ENCODE measurements at places on chromosomes 12 and 14. TPM values are rescaled to one million over a fixed set of nuclear protein-coding genes. Genes with fewer than 3 reads are reported as not detected.

DNA sequence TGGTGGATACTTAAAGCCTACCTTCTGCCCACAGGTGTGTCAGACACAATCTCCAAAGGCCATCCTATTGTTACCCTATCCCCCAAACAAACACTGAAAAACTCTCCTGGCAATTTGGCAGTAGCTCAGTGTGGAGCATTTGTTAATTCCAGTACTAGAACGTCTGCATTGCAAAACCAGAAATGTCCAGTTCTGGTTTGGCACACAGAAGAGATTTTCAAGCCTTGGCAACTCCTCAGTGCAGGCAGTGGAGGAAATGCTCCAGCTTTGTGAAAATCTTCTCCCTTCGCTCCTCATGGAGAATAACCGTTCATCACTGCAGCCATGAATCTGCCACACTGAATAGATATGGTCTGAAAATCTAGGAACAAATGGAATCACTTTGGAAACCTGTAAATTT, 5.3 kb upstream of the SOCS2 start:
- no peak for DNase-seq
- no peak overlapping the region for H3K4me3 ChIP-seq
- no peak overlapping the region for H3K27ac ChIP-seq
- peaks cover 4% of the 10 kb centered on the region for H3K4me1 ChIP-seq

Gene CRIP2
- total RNA-seq: 5.0 TPM

DNA sequence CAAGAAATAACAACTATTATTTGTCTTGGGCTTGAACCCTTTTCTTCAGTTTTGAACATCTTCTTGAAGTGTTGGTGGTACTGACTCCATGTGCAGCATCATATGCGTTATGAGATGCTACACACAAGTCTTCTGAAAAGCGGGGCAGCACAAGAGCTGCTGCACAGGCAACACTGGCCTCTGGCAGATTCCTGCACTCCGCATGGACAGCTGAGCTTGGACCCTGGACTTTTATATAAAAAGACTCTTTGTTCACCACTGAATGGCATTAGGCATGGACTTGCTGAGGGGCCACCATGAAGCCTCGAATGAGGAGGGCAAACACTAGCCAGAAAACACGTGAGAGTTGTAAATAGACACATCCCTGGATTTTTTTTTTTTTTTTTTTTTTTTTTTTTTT, 210.8 kb upstream of the NPAS3 start:
- H3K27ac ChIP-seq: no peak overlapping the region
- no peak overlapping the region for H3K4me3 ChIP-seq
- no peak for DNase-seq
- no peaks in the 10 kb centered on the region for H3K36me3 ChIP-seq

Gene MGP
- not detected for total RNA-seq

DNA sequence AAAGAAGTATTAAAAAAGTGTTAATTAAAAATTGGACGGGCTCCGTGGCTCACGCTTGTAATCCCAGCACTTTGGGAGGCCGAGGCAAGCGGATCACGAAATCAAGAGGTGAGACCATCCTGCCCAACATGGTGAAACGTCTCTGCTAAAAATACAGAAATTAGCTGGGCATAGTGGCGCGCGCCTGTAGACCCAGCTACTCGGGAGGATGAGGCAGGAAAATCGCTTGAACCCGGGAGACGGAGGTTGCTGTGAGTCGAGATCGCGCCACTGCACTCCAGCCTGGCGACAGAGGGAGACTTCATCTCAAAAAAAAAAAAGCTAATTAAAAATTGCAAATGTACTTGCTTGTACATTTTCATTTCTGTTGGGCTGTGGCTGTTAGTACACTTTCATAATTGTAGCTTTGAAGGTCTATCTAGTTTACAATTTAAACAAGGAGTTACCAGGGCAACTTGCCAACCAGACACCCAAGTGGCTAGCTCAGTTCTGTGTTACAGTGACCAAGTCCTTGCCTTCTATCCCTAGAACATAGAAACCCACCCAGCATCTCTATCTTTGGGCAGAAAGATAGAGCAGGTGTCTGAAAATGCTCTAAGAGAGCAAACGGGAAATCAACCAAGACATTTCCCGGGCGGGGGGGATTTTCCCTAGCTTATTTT, 1.2 kb downstream of the COA8 start:
- peaks cover 20% of the 10 kb centered on the region for H3K4me1 ChIP-seq
- H3K4me3 ChIP-seq: peak overlapping the region; percentile 100
- H3K27ac ChIP-seq: no peak overlapping the region
- peaks cover 15% of the 10 kb centered on the region for H3K36me3 ChIP-seq
- no peaks in the 10 kb centered on the region for H3K27me3 ChIP-seq

DNA sequence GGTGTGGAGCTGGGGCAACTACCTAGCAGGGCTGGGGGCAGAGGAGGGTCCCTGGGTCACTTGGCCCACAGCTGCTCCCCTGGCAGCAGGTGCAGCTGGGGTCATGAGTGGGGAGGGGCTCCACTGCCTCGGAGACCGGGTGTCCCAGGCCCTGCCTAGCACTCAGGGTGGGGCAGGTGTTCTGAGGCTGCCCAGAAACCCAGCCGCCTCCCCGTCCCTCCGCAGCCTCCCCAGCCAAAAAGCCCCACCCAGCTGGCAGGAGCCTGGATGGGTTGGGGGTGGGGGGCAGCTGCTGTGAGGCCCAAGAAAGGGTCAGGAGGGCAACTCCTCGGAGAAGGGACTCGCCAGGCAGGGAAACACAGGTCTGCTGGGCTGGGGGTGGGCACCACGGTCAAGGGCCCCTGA, 11.2 kb downstream of the AHNAK2 start:
- peak overlapping the region; percentile 61 for H3K4me3 ChIP-seq
- H3K4me1 ChIP-seq: peaks cover 13% of the 10 kb centered on the region
- no peak for DNase-seq
- H3K27me3 ChIP-seq: no peaks in the 10 kb centered on the region
- no peaks in the 10 kb centered on the region for H3K36me3 ChIP-seq
